Activated CD4-positive, alpha-beta T cell treated with anti-CD3 and anti-CD28 coated beads for 24 hours (primary cell): ENCODE measurements at places on chromosomes 3 and 15.

DNA sequence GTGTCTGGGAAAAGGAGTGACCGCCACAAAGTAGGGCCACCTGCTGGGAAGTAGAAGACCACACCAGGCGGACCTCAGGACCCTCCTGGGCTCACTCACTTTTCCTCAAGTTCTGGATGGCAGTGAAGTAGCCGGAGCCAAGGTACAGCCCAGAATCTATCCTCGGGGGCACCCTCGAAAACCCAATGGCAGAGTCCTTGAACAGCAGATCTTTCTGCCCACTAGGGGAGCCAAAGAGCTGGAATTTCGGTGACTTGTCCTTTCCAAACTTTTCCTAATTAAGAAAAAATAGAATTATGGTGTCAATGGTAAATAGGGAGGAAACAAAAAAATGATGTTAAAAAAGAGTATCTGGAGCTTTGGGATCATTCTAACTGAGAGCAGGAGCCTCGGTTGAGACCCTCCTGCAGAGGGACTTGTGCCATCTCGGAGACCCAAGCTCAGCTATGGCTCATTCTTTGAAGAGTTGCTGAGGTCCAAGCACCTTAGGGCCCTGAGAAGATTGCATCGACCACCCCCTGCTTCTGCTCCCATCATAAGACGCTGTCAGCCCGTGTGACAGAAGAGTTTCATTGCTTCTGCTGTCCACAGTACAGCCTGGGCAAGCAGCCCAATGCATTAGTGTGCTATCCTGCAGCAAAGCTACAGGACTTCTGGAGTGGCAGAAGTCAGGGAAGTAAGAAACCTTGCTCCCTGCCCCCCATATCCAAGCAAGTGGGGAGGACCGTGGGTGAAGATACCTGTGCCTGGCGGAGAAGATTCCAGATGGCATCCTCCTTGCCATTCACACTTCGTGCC lies 14.8 kb downstream of the LTF start:
- no peak for DNase-seq

DNA sequence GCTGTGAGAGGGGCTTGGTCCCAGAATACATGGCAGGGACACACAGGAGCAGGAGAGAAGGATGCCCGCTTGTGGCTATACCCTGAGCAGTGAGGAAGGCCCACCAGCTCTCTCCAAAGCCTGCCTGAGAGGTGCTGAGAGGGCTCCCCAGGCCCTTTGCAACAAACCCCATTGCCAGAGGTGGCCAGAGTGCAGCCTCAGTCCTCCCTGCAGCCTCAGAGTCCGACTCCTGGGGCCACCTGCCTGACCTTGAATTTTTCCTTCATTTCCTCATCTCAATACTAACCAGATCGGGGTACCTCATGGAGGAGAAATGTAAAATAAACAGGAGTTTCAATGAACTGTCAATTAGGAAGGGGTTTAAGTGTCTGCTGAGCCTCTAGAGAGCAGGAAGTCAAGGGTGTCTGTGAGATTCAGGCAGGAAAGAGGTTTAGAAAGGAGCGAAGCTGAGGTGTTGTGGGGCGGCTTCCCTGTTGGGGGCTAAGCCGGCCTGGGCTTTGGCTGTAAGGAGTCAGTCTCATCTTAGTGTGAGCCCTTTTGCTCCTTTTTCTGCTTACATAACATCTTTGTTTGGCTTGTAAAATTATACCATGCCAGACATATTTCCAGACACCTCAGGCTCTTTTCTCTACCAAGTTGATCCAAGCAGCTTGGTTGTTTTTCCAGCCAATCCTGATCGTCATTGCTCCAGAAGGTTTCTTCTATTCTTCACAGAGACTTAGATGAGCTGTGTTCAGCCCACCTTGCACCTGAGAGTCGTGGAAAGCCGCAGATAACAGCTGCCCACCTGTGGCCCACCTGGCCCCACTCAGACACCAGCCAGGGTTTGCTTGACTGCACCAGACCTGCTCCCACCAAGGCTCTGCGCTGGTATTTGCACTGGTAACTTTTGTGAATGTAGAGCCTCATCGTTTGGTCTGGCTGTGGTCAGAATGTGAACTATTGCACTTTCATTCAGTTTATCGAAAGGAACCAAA lies 36.7 kb downstream of the CMTM7 start:
- DNase-seq = no peak

DNA sequence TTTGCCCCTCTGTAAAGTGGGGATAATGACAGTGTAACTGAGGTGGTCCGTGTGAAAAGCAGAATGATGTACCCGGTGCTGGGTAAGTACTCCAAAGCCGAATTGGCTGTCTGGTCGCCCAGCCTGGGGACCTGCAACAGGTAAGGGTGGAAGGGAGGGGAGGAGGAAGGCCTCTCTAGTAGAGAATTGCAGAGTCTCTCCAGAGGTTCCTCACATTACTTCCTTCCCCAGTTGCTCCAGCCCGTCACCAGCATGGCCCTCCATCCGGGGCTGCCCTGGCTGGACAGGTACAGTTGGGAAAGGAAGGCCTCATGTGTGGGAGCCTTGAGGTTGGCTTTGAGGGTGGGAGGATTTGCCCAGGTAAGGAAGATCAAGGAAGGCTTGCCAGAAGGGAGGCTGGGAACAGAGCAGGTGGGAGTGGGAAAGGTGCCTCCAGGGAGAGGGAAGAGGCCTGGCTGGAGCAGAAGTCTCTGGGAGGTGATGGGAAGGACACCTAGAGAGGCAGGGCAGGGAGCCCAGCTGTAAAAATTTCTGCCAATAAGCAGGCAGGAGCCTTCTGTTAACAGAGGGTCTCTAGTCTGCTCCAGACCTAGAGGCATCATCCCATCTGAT lies 1.7 kb upstream of the PSTPIP1 start:
- no peak for DNase-seq

- no peak for DNase-seq
Measured at GRCh38 chr3:53040351-53040820, 5.5 kb downstream of the SFMBT1 start.
